Breast epithelium (tissue), 4 donors: ENCODE measurements at places on chromosomes 3 and 15. TPM values are rescaled to one million over a fixed set of nuclear protein-coding genes. Genes with fewer than 3 reads are reported as not detected.

DNA sequence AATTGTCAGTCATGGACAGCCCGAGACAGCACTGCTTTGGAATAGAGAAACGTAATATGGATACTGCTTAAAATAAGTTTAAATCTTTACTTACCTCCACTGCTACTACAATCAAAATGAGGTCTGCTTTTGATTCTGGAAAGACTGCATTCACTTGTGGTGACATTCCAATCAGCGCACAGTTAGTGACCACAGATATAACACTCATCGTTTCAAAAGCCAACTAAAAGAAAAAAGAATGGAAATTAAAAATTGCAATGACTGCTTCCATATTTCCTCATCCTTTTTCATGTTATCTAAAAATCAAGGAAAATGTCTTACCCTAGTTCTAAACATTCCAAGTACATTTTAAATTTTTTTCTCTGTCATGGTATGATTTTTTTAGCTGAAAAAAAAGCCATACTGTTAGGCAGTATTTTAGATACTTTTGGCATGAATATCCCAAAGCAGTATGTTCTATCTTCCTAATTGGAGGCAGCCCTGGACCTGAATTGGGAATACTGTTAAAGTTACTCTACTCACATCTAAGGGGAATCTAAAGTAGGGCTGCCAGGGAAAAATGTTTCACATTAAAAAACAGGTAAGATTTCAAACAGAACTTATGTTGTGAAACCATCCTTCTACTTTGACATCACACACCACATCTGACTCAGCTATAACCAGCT is 72.1 kb downstream of the ANO10 start:
- H3K27me3 ChIP-seq = no peaks in the 10 kb centered on the region
- DNase-seq = no peak
- no peaks in the 10 kb centered on the region for H3K36me3 ChIP-seq

DNA sequence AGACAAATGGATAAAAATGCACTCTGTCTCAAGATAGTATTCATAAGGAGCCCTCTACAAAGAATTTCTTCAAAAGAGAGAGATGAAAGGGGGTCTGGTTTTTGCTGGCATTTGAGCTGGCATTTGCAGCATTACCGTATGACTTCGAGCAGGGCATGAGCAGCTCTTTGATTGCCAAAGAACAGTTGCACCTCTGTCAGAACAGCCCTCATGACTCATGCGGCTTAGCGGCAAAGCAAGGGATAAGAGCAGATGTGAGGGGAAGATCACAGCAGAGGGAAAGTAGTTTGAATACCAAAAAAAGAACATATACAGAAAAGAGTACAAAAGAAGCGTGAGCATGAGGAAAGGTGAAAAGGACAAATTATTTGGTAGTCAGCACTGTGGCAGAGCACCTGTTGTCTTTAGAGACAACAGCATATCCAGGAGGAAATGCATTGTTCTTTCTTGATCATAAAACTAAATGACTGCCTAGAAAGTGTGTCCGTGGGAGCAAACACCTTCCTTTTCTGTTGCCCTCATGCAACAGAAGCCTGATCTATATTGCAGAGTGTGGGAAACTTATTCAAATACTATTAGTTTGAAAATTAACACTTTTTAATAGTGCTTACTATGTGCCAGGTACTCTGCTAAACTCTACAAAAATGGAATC is 80.5 kb upstream of the SLC24A5 start:
- DNase-seq = no peak
- no peaks in the 10 kb centered on the region for H3K4me1 ChIP-seq
- H3K36me3 ChIP-seq = no peaks in the 10 kb centered on the region
- no peak overlapping the region for H3K27ac ChIP-seq

GRCh38 chr3:50165910-50166538 is 10.9 kb downstream of the SEMA3F start:
- peak overlapping the region; percentile 11 for H3K4me3 ChIP-seq
- H3K4me1 ChIP-seq = peaks cover 25% of the 10 kb centered on the region
- no peaks in the 10 kb centered on the region for H3K36me3 ChIP-seq
- no peaks in the 10 kb centered on the region for H3K27me3 ChIP-seq
- DNase-seq = no peak

DNA sequence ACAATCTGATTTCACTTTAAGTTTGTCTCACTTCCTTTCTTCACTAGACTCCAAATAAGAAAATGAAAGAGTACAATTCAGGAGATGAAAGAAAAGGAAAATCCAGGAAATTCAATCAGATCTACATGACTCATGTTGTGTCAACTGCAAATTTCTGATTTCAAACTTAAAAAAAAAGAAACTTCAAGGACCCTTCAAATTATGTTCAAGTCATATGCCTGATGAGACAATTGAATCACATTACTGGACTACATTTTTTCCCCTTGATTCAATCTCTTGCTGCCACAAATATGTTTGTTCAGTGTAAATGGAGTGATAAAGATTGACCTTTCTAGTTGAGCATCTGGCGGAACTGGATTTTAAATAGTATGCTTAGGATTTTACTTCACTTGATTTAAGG is 37.4 kb downstream of the FRMD5 start:
- H3K27ac ChIP-seq = no peak overlapping the region
- no peaks in the 10 kb centered on the region for H3K4me1 ChIP-seq
- no peak for DNase-seq

GRCh38 chr3:126524429-126524988 is 554 bp downstream of the CHST13 start:
- no peaks in the 10 kb centered on the region for H3K4me1 ChIP-seq
- H3K36me3 ChIP-seq = no peaks in the 10 kb centered on the region
- no peak for DNase-seq
- peaks cover 22% of the 10 kb centered on the region for H3K27me3 ChIP-seq
- peak overlapping the region; percentile 42 for H3K4me3 ChIP-seq

- H3K4me1 ChIP-seq = no peaks in the 10 kb centered on the region
- H3K27me3 ChIP-seq = no peaks in the 10 kb centered on the region
- no peaks in the 10 kb centered on the region for H3K36me3 ChIP-seq
- no peak overlapping the region for H3K4me3 ChIP-seq
- no peak overlapping the region for H3K27ac ChIP-seq
- no peak for DNase-seq
Observed at GRCh38 chr15:39407116-39407515, 173.8 kb upstream of the THBS1 start.

GRCh38 chr3:27544372-27544865 is 60.2 kb upstream of the SLC4A7 start:
- H3K4me3 ChIP-seq = no peak overlapping the region
- H3K27ac ChIP-seq = peak overlapping the region; percentile 48
- no peak for DNase-seq
- H3K36me3 ChIP-seq = no peaks in the 10 kb centered on the region

Gene KLHL24
- 129 TPM for total RNA-seq

- no peak overlapping the region for H3K4me3 ChIP-seq
- H3K36me3 ChIP-seq = no peaks in the 10 kb centered on the region
- no peak for DNase-seq
- H3K4me1 ChIP-seq = peaks cover 6% of the 10 kb centered on the region
Observed at GRCh38 chr3:45992821-45993221, 2.8 kb downstream of the FYCO1 start.

Gene BHLHE40
- 135 TPM for total RNA-seq
